ENCODE measurements at places on chromosomes 4 and X.

DNA sequence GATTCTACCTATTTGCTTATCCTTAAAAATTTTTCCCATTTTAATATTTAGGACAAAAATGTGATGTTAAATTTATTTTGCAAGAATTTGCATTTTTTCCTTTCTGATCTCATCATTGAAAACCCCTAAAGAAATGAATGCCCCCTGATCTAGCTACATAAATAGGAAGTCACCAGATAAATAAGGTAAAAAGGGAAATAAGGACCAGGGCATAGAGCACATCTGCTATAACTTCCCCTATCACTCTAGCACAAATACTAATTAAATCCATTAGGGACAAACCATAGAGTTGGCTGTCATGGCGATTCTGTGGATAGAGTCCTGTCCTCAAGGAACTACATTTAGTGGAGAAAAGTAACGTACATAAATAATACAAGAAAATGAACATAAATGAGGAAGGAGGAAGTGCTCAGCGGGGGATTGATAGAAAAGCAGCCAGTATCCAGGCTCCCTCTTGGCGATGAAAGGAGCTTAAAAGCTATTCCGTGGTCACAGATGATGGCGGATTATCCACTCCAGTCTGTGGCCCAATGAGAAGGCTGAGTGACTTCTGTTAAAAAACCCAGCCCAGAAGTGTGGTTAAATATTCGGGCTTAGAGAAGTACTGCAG, 76.9 kb upstream of the RPL34 start:
- no peak for DNase-seq
- no peaks in the 10 kb centered on the region for H3K27me3 ChIP-seq
- H3K27ac ChIP-seq = no peak overlapping the region
- H3K36me3 ChIP-seq = no peaks in the 10 kb centered on the region
- no peaks in the 10 kb centered on the region for H3K4me1 ChIP-seq
- no peak overlapping the region for H3K4me3 ChIP-seq

DNA sequence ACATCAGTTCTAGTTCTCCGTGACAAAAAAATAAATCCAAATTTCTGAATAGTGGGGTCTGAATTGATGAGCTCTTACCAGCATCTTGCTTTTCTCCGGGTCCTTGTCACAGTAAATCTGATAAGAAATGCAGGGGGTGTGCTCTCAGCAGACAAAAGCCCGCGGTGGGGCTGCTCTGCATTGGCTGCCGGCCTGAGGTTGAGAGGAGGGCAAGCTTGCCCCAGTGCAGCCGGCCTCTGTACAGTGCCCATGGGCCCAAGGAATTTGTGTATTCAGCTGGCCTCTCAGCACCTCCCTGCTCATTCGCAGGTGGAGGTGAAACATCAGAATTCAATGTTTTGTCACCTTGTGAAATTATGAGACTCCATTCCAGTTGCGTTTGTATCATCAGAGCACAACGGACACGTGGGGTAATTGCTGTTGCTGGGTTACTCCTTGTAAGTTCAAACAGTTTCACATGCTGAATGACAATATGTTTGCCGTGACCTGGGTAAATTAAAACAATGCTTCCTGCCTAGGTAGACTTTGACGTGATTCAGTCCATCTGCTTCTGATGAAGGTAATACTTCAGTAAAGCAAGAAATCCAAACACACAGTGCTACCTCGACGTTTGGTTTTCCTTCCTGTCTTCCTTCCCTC, 596.4 kb downstream of the MID1IP1 start:
- H3K36me3 ChIP-seq = no peaks in the 10 kb centered on the region
- H3K27me3 ChIP-seq = no peaks in the 10 kb centered on the region
- no peaks in the 10 kb centered on the region for H3K4me1 ChIP-seq
- no peak overlapping the region for H3K27ac ChIP-seq
- DNase-seq = no peak

GRCh38 chr4:111963158-111963700, 182.0 kb upstream of the FAM241A start:
- H3K4me3 ChIP-seq = no peak overlapping the region
- H3K27ac ChIP-seq = no peak overlapping the region
- no peaks in the 10 kb centered on the region for H3K4me1 ChIP-seq
- no peaks in the 10 kb centered on the region for H3K27me3 ChIP-seq
- DNase-seq = no peak

GRCh38 chr4:143189528-143189927, 4.8 kb downstream of the USP38 start:
- peaks cover 58% of the 10 kb centered on the region for H3K36me3 ChIP-seq
- H3K4me1 ChIP-seq = peaks cover 22% of the 10 kb centered on the region
- DNase-seq = no peak

DNA sequence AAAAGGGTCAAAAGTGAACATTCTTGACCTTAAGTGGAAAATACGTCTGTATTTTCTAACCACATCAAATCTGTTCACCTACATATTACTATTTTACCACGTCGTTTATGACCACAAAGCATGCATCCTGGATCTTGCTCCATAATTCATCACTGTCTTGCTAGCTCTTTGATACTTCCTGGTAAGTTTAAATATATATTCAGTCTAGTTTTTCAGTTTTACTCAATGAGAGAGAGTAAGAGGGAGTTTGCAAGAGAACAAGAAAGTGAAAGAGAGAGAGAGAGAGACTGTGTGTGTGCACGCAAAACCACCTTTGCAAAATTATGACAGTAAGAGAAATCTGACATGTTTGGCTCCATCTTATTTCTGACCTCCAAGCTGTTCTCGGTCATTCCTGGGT, 173.7 kb upstream of the GALNTL6 start:
- no peaks in the 10 kb centered on the region for H3K27me3 ChIP-seq
- no peak overlapping the region for H3K4me3 ChIP-seq
- no peak overlapping the region for H3K27ac ChIP-seq
- no peaks in the 10 kb centered on the region for H3K36me3 ChIP-seq

- peaks cover 11% of the 10 kb centered on the region for H3K36me3 ChIP-seq
- H3K27ac ChIP-seq = no peak overlapping the region
- no peaks in the 10 kb centered on the region for H3K4me1 ChIP-seq
- DNase-seq = no peak
Observed at GRCh38 chr4:39303871-39304270, 62.3 kb downstream of the RFC1 start.

DNA sequence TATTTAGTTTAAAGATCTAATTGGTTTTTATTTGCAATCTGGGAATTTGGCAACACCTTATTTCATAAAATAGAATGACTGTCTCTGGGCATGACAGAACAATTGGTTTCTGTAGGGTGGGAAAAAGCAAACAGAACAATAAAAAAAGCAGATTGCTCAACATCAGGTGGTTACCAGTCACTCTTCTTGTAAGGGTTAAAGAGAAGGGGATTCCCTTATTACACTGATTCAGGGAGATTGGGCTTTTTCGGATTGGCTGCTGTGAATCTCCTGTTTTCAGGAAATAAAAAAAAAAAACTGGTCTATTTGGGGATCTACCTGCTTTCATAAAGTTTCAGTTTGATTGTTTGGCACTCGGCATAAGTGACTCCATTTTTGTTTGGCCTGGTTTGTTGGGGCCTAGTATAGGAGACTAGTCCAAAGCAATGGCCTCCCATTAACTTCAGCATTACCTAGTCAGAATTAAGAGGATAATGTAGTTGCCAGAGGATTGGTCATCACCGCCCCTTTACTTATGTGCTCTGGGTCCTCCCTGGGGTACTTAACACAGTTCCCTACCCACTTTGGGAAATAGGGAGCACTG, 380.5 kb downstream of the IDS start:
- H3K4me3 ChIP-seq = no peak overlapping the region
- DNase-seq = no peak
- H3K36me3 ChIP-seq = no peaks in the 10 kb centered on the region
- H3K27ac ChIP-seq = no peak overlapping the region

All from esophagus squamous epithelium (tissue), 5 donors.